ENCODE measurements at places on chromosomes 16 and 17. TPM values are rescaled to one million over a fixed set of nuclear protein-coding genes. Genes with fewer than 3 reads are reported as not detected.

DNA sequence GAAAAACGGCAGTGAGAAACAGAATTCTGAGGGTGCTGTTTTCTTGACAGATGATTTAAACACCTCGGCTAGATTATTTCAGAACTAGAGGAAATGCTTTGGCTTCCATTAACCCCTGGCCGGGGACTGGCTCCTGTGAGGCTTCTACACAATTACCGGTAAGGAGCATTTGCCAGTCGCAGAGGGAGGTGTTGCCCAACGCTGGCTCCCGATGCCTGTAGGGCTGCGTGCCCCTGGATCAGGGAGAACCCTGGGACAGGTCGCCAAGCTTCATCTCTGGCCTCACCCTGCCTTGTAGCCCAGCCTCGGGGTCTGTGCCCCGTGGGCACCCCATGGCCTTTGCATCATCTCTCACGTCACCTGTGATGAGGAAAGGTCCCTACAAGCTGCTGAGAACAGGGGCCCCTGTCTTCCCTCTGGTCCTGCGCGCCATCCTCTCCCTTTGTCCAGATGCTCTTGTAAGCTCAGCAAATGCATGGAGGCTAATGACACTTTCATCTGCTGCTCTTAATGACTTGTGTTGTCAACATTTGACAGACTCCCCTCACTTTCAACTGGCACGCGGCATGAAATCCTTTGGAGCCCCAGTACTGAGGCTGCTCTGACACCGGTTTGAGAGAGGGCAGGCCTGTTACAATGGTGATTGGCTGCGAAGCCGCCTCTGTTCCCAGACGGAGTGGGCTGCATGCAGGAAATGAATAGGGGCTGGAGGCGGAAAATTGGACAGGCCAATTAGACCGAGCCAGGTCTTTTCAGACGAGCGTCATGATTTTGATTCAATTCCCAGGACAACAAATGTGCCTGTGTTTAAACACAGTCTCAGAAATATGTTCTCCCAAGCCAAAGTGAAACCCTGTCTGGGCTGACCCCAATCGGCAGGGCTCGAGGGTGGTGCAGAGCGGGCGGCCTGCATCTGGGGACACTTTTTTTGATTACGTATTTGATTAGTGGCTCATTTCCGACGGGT lies 85.5 kb upstream of the DOC2B start:
- DNase-seq, result peak; percentile 88

GRCh38 chr17:75077496-75078283 lies 10.1 kb upstream of the SLC16A5 start:
- DNase-seq, result peak; percentile 49

GRCh38 chr17:49435671-49436029 lies 21.0 kb upstream of the PHB1 start:
- no peak for DNase-seq

GRCh38 chr17:27497696-27498095 lies 41.4 kb downstream of the KSR1 start:
- DNase-seq, result no peak

GRCh38 chr16:4136229-4136813 lies 20.1 kb upstream of the ADCY9 start:
- no peak for DNase-seq

DNA sequence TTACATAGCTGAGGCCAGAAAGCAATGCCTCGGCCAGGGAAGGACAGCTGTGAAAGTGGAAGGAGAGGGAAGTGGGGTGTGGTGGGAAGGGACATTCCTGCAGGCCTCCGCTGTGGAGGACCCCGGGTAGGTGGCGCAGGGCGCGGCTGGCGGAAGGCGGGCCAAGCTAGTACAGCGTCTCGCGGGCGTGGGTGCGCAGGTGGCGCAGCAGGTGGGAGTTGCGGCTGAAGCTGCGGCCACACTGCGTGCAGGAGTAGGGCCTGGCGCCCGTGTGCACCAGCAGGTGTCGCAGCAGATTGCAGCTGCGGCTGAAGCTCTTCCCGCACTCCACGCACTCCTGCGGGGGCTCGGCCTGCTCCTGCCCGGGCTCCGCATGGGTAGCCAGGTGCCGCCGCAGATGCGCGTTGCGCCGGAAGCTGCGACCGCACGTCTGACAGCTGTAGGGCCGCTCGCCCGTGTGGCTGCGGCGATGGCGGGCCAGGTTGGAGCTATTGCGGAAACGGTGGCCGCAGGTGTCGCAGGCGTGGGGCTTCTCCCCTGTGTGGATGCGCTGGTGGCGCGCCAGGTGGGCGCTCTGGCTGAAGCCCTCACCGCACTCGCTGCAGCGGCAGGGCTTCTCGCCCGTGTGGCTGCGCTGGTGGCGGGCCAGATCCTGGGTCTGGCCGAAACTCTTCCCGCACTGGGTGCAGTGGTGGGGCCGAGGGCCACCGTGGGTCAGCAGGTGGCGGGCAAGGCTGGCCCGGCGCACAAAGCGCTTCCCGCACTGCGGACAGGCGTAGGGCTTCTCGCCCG lies 10.0 kb downstream of the ZSCAN10 start:
- no peak for DNase-seq

DNA sequence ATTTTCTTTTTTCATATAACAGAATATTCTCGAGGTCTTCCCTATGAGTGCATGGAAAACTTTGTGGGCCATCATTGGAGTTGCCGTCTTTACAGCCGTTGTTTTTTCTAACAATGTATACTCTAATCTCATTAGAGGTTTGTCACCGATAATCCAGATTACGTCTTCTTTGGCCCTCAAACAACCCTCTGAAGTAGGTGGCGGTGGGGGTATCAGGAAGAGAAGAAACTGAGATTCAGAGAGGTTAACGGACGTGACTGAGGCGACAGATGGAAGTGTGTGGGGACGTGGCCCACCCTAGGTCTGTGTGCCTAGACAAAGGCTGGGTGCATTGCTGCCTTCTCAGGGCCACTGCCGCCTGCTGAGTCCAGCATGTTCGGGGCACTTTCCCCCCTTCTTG lies 63.7 kb downstream of the RPTOR start:
- DNase-seq, result no peak

- no peak for DNase-seq
Measured at GRCh38 chr16:58515871-58516767, 802 bp downstream of the SETD6 start.

GRCh38 chr17:63120406-63120805 lies 154.4 kb downstream of the TANC2 start:
- DNase-seq, result no peak

GRCh38 chr17:77800816-77801215 lies 157.7 kb upstream of the TNRC6C start:
- no peak for DNase-seq

- DNase-seq, result no peak
Measured at GRCh38 chr16:15576960-15577958, 65.7 kb downstream of the MARF1 start.

DNA sequence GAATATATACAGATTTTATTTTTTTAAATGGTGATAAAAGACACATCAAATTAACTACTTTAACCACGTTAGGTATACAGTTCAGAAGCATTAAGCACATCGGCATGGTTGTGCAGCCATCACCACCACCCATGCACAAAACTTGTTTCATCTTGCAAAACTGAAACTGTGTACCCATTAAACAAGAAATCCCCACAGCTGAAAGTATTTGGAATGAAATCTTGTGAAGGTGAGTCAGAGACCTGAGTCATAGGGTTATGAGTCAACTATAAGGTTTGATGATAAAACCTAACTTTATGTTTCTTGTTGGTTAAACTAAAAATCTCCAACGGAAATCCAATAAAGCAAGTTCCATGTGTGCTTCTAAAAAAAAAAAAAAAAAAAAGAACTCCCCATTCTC lies 561.6 kb upstream of the PSMD7 start:
- peak; percentile 1 for DNase-seq

GRCh38 chr16:82784573-82784968 lies 157.8 kb downstream of the CDH13 start:
- no peak for DNase-seq

GRCh38 chr16:58684001-58684353 lies 593 bp downstream of the SLC38A7 start:
- DNase-seq, result peak; percentile 31

GRCh38 chr16:2337431-2338296 lies 2.9 kb downstream of the ABCA3 start:
- peak; percentile 31 for DNase-seq

DNA sequence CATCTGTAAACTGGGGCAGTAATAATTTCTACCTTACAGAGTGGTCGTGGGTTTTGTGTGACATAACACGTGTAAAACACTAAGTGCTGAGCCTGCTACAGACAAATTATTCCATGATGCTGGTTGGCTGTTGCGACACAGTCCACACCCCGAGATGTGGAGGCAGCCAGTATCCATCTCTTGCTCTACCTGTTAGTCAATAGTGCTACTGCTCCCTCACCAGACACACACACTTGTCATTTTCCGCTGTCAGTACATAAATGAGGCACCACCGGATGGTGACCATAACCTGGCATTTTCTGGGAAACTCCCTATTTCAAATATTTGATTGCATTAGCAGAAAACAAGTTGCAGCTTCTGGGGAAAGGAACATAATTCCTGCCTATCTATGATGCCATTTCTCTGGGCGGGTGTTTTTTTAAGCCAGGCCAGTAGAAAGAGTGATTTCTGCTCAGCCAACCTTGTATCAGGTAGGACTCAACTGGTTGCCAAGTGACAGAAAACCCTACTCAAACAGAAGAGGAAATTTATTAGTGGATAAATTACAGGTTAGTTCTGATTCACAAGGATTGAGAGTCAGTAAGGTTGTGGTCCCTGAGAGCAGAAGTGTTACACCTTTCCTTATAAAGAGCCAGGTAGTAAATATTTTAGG lies 24.1 kb downstream of the DNAJA2 start:
- peak; percentile 48 for DNase-seq

GRCh38 chr17:58318065-58318481 lies 10.5 kb downstream of the TSPOAP1 start:
- no peak for DNase-seq

- no peak for DNase-seq
Measured at GRCh38 chr17:66331038-66331816, 28.8 kb downstream of the PRKCA start.

DNA sequence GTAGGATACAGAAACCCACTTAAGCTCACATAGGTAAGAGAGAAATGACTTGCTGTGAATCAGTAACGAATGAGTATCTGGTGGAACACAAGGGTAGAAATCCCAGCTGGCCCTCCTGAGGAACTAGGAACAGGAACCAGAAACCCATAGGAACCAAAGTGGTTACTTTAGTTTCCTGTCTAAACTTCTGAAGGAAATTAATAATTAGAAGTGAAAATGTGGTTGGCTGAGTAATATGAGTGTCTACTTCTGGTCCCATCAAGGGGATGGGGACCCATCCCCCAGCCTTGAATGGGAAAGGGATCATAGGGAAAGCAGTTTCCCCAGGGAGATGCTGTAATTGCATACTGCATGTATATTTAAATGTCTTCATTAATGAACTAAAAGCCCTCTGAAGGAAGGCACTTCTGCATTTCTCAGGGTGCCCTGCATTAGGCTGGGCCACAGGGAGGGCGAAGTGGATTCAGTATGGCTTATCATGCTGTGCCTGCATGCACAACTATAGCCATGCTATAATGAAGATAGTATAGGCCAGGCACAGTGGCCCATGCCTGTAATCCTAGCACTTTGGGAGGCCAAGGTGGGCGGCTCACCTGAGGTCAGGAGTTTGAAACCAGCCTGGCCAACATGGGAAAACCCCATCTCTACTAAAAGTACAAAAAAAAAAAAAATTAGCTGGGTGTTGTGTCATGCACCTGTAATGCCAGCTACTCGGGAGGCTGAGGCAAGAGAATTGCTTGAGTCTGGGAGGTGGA lies 45.6 kb downstream of the CYB5B start:
- no peak for DNase-seq

GRCh38 chr16:83768986-83769385 lies 38.8 kb upstream of the HSBP1 start:
- DNase-seq, result peak; percentile 79

DNA sequence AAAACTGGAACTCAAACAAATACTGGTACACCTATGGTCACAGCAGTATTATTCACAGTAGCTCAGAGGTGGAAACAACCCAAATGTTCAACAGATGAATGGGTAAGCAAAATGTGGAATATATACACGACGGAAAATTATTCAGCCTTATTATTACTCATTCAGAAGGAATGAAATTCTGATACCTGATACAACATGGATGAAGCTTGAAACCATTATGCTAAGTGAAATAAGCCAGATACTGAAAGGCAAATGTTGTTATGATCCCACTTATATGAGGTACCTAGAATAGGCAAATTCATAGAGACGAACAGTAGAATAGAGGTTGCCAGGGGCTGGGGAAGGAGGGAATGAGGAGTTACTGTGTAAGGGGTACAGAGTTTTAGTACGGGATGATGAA lies 27.1 kb upstream of the MYLK3 start:
- no peak for DNase-seq

- no peak for DNase-seq
Measured at GRCh38 chr17:29475891-29476290, 85.7 kb downstream of the TAOK1 start.

DNA sequence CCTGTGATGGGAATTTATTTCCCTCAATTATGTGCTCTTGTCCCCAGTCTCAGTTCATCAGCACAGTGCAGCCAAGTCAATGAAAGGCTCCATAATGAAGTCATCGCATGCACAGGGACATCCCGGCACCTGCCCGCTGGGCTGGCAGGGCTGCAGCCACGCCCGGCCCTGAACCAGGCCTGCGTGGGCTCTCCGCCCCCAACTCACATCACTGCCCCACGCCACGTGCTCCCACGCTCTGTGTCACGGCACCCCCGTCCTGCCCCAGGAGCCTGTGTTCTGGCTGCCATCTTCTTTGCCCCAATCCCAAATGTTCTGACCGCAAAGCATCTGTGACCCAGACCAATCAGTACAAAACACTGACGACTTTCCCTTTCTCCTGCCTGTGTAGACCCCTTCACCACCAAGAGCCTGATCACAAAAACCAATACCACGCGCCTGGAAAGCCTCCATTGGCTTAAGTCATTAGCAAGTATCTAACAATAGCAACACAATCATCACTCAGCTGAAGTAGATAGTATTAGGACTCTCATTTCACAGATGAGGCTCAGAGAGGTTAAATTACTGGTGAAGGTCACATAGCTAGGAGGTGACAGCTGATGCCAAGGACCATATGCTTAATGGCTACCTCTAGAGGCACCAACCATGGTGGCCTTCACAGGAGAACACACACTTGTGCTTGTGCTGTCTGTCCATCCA lies 202.5 kb downstream of the ZFHX3 start:
- no peak for DNase-seq

- no peak for DNase-seq
Measured at GRCh38 chr17:77741109-77741508, 217.4 kb upstream of the TNRC6C start.

GRCh38 chr16:69890114-69890891 lies 60.8 kb upstream of the CLEC18A start:
- DNase-seq, result peak; percentile 73

Gene MYH2
- not detected for total RNA-seq

Gene HOXB6
- total RNA-seq, result 0.87 TPM

Gene ST6GALNAC1
- not detected for total RNA-seq

Gene TBC1D3C
- total RNA-seq, result not detected

Gene HOXB13
- not detected for total RNA-seq

Gene CCT6B
- 0.44 TPM for total RNA-seq

Gene ZNF263
- 43.5 TPM for total RNA-seq

Gene PRAC1
- total RNA-seq, result not detected

Gene ASPHD1
- total RNA-seq, result 0.22 TPM

Gene SDR42E2
- 0.22 TPM for total RNA-seq

Gene TMED6
- not detected for total RNA-seq

Gene AIPL1
- not detected for total RNA-seq

Gene GGNBP2
- total RNA-seq, result 29.0 TPM
